NCI-H1694 (cell line): ENCODE measurements at places on chromosomes 12 and 14.
A peak's percentile ranks its signal among the peaks of the same experiment; 100 is the strongest.

DNA sequence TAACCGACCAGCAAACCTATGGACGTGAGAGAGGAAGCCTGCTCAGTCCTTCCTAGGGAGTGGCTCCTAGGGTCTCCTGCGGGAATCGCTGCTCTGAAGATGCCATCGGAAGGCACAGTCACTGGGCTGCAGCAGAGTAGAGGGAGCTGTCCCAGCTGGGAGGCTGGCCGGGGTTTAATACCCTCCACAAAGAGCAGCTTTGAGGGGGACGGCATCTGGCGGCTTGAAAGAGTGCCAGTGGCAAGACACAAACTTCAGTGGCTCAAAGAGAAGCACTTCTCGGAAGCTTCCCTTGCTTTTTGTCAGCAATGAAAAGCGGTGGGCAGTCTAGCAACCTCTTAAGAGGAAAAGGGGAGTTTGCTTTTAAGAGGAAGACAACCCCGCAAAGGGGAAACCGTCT lies 114.6 kb downstream of the TMEM132C start:
- no peak for DNase-seq

DNA sequence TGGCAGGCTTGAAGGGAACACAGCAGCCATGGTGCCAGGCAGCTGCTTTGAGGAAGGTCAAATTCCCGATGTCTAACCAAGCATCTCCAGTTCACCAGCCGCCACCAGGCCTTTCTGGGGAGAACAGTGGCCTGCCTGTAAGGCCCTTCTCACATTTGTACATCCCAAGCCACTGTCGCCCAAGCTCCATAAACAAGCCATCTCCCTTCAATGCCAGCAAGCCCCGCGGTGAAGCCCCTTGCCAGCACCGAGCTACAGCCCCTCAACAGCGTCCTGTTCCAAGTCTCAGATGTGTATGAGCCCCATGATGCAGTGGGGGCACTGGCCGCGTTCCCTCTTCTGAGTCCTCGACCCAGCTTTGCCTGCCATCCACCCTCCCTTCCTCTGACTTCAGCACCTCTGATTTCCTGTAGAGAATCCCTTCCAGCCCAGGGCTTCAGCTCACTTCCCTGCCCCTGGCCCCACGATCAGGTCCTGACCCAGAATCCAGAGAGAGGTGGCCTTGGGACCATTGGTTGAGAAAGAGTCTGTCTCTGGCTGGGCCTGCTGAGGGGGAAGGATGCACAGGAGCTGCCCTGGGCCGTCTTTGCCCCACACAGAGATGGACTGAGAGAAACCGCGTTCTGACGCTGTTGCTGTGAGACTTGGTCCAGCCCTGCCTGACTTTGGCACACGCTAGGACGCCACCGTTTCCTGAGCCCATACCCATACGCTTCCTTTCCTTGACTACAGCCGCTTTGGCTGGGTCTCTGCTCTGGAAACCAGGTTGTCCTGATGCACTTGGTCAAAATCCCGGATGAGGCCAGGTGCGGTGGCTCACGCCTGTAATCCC lies 1.9 kb upstream of the MMP17 start:
- no peak for DNase-seq

DNA sequence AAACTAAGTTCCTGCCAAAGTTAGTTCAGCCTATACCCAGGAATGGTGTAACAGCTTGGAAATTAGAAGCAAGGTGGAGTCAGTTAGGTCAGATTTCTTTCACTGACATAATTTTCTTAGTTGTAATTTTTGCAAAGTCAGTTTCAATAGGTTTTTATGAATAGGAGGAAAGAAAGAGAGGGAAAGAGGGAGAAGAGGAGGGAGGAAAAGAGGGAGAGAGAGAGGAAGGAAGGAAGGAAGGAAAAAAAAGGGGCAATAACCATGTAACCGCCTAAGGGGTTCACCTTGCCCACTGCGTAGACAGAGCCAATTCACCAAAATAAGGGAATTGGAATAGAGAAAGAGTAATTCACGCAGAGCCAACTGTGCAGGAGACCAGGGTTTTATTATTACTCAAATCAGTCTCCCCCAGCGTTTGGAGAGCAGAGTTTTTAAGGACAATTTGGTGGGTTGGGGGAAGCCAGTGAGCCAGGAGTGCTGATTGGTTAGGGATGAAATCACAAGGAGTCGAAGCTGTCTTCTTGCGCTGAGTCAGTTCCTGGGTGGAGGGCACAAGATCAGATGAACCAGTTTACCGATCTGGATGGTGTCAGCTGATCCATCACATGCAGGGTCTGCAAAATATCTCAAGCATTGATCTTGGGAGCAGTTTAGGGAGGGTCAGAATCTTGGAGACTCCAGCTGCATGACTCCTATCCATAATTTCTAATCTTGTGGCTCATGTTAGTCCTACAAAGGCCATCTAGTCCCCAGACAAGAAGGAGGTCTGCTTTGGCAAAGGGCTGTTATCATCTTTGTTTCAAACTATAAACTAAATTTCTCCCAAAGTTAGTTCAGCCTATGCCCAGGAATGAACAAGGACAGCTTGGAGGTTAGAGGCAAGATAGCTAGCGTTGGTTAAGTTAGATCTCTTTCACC lies 126.0 kb upstream of the AMIGO2 start:
- no peak for DNase-seq

DNA sequence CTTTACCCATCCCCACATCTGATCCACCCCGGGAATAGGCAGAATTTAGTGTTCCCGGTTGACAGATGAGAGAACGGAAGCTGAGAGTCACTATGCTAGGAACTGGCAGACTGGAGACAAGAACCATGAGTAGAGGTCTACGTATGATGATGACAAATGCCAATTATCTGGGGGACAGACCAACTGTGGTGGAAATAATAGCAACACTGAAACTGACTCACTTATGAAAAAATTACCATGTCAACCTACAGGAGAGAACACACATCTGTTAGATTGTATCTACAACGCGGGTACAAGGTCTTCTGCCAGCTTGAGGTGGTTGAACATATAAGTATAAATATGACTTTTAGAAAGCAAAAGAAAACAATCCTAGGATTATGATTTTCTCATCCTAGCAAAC lies 15.4 kb upstream of the SELPLG start:
- DNase-seq = no peak

GRCh38 chr14:91116913-91117588 lies 3.2 kb downstream of the DGLUCY start:
- no peak for DNase-seq

- no peak for DNase-seq
Measured at GRCh38 chr12:113845900-113846674, 120.0 kb downstream of the RBM19 start.

DNA sequence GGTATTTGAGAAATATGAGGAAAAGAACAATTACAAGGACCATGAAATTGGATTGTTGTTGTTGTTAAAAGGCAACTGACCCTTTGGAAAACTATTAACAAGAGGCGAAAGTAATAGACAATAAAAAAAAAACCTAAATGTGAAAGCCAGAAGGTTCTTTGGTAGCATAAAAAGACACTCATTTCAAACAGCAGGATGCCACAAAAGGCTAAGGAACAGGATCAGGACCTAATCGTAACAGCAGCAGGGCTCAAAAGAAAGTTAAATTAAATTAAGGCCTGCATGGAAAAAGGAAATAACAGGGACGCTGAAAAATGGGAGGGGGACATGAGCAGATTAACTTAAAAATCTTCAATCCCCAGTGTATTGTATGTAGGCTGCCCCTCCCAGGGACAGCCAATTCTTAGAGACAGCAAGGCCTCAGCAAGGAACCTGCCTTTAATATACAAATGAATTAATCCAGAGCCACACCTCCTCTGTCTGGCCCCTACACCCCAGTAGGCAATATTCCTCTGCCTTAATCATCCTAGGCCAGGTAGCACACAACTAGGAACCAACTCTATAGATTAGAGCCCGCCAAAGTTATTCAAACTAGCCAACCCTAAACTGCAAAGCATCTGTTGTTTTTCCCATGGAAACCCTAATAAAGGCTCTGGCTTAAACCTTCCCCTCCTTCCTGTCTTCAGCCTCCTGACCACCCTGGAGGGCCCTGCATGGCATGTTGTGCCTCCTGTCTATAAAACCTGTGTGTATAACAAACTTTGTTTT lies 28.4 kb upstream of the AP4S1 start:
- no peak for DNase-seq

- DNase-seq = no peak
Measured at GRCh38 chr12:62785941-62786559, 148.9 kb downstream of the PPM1H start.

- DNase-seq = no peak
Measured at GRCh38 chr12:29960122-29960521, 176.4 kb upstream of the TMTC1 start.

GRCh38 chr12:16472631-16473030 lies 125.2 kb downstream of the MGST1 start:
- no peak for DNase-seq

DNA sequence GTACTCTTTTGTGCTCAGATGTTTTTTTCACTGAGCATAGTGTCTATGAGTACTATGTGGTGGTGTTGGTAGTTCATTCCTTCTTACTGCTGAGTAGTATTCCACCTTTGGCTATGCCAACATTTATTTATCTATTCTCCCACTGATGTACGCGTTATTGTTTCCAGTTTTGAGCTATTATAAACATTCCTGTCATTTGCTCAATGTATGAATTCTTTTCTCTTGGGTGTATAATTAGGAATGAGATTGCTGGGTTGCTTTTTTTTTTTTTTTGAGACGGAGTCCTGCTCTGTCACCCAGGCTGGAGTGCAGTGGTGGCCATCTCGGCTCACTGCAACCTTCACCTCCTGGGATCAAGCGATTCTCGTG lies 37.5 kb upstream of the SLC2A3 start:
- DNase-seq = no peak

DNA sequence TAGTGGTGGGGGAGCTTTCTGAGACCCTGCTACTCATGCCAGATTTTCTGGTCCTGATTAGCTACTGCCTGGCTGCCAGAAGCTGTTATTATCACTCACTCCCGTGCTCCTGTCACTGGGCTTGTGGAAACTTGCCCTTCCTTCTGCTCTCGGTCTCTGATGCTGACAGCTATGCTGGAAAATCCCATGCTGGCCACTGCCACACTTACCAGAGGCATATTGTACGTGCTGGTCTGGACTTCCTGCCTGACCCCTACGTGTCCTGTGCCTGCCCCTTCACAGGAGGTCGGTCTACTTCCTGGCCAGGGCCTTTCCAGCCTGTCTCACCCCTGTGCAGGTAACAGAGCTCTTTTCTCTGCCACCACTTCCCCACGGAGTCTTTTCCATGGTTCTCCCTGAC lies 149.4 kb upstream of the PLEKHG7 start:
- DNase-seq = peak; percentile 84
